ENCODE measurements at places on chromosomes 12 and 14.

GRCh38 chr14:103104654-103105452 is 10.3 kb downstream of the EXOC3L4 start:
- no peak for DNase-seq

GRCh38 chr12:131832321-131833231 is 4.4 kb downstream of the MMP17 start:
- DNase-seq, result peak; percentile 91

DNA sequence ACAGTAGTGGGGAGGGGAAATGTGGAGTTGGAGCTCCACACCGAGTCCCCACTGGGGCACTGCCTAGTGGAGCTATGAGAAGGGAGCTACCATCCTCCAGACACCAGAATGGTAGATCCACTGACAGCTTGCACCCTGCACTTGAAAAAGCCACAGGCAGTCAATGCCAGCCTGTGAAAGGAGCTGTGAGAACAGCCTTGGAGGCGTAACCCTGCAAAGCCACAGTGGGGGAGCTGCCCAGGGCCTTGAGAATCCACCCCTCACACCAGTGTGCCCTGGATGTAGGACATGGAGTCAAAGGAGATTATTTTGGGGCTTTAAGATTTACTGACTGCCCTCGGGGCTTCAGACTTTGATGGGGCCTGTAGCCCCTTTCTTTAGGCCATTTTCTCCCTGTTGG is 12.5 kb downstream of the CTSG start:
- DNase-seq, result no peak

DNA sequence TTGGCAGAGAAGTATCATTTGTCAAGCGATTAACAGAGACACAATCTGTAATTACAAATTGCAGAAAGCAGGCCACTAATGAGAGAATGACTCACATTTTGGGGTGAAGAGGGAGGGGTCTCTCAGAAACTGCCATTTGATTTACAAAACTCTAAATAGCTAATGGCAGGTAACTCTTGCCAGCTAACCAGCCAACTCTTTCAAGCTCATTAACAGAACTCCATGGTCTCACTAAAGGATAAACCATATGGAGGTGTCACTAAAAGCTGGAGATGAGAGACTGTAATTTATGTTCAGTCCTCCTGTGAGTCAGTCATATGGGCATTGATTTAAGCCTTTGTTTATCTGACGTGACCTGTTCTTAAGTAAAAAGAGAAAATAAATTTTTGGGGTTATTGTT is 336.4 kb downstream of the FOXG1 start:
- no peak for DNase-seq

- no peak for DNase-seq
These were observed 157.0 kb upstream of the RBM19 start for GRCh38 chr12:114123108-114123507.

DNA sequence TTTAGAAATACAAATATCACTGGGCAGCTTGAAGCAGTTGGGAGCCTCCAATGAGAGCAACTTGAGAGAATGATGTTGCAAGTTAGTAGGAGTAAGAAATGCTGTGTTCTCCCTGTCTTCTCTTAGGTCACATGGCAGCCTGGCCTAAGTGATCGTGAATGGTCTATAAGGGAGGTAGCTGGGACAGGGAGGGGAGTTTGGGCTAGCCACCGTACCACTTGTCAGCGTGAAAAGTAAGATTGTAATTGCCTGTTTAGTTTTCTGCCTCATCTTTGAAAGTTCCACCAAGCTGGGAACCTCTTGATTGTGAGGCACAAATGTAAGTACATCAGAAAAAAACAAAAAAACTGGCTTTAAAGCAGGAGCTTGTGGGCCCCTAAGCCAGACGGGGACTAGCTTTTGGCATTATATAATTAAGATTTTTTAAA is 36.4 kb downstream of the MDM2 start:
- DNase-seq, result no peak
